NCI-H1092 (cell line): ENCODE measurements at places on chromosomes 7 and 10.
A peak's percentile ranks its signal among the peaks of the same experiment; 100 is the strongest.

- no peak for DNase-seq
Measured at GRCh38 chr7:129707910-129708499, 96.5 kb downstream of the NRF1 start.

- DNase-seq, result no peak
Measured at GRCh38 chr10:129322933-129323820, 143.9 kb upstream of the MGMT start.

- DNase-seq, result no peak
Measured at GRCh38 chr10:126663880-126664279, 6.6 kb downstream of the C10orf90 start.

DNA sequence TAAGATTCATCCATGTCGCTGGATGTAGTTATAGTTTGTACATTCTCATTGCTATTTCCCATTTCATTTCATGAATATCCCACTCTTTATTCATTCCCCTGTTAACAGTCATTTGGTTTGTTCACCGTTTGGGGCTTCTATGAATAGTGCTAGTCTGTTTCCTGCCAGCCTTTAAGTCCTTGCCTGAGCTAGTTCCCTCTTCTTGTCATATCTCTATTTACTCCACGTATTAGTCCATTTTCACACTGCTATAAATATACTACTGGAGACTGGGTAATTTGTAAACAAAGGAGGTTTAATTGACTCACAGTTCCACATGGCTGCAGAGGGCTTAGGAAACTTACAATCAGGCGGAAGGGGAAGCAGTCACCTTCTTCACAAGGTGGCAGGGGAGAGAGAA, 56.2 kb downstream of the PLCE1 start:
- DNase-seq, result no peak

- DNase-seq, result no peak
Measured at GRCh38 chr7:42174391-42174912, 62.6 kb downstream of the GLI3 start.

- no peak for DNase-seq
Measured at GRCh38 chr7:128123291-128124037, 92.2 kb upstream of the LRRC4 start.

DNA sequence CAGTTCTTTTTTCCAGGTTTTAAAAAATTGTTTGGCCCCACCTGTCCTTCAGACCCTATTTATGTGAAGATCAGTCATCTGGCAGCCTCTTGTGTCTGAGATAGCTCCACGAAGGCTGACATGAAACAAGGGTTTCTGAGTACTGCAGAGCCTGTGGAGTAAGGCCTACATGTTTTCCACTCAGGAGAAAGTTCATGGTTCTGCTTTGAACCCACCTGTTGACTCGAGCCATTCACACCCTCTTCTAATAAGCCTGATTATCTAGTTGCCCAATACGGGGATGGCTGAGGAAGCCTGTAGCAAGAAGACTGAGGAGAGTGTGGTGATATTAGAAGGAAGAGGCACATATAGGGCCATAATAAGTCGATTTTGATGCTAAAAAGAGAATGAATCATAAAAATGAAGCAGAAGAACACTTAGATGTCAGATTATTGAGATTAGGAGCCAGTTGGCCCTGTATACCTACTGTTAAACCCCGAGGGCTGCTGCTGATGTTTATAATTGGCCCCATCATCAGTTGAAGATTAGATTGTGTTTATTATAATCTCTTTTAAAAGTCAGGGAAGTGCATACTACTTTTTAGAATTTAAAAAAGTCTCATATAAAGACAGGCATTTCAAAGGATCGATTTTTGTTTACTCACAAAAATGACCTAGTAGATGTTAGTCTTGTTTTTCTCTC, 109.4 kb downstream of the CDK14 start:
- no peak for DNase-seq

DNA sequence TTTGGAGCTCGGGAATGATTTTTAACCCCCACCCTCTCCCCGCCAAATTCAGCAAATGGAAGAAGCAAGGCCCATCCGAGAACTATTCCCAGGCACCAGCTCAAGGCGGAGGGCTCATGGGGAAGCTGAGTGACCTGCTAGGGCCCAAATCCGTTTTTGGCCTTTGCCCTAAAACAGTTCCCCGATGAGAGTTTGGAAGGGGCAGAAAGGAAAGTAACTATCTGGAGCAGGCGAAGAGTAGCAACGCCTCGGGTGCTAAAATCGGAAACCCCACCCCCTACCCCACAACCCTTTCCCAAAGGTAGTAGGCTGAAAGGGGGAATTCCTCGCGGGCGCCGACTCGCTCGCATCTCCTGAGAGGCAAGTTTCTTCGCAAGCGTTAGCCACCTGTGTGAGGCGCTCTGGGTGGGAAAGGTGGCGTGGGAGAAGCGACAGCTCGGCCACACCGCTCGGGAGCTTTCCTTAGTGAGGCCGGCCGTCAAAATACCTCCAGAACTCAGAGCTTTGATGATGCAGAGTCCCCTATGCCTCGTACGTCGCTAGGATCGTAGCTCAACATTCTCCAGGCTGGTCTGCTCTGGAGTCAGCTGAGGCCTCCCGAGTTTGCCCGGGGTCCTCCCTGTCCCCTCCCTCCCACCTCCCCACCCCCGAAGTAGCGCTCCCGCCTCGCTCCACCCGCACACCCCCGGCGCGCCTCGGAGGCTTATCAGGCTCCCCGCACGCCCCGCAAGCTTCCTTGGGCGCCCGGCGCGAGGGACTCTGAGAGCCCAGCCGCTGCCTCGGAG, 642 bp upstream of the PRKG1 start:
- DNase-seq, result no peak

DNA sequence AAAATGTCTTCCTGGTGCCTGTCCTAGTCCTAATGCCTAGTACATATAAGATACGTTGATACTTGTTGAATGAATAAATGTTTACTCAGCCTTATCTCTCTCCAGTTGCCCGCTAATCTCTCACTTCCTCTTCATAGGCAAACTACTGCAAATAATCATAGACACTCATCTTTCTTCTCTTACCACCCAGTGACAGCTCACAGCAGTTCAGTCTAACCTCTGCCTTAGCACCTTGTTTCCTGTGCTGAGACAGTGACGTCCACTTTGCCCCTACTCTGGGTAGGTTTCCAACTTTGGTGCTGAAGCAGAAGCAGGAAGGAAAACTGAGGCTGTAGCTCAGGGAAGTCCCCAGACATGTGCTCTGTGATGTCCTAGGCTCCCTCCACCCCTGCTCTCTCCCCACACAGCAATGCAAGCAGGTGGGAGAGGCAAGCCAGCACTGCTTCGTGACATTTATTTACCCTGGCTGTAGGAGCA, 45.5 kb upstream of the RHOBTB1 start:
- no peak for DNase-seq

GRCh38 chr7:81684514-81685269, 85.2 kb downstream of the HGF start:
- peak; percentile 85 for DNase-seq

DNA sequence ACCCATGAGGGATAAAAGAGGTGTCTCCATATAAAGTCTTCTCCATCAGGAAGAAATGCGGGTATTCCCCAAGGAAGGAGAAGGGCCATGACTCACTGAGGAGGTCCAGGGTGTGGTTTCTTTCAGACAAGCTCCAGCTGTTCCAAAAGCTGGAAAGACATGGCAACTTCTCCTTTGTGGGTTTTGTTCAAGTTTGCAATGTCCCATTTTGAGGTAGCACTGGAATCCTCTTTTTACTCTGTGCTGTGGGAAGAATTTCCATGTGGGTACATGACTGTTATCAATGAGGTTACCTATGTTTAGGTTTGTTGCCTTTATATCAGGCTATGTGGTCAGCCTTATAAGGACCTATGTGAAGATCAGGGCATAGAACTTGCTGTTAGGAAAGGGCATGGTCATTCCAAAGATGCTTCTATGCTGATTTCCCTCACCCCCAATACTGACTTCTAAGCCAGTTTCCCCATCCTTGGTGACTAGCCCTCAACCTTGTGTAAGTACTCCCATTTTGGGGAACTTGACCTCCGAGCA, 697.5 kb downstream of the INHBA start:
- no peak for DNase-seq

GRCh38 chr7:88638583-88638982, 120.9 kb upstream of the ZNF804B start:
- no peak for DNase-seq

GRCh38 chr7:51045319-51046102, 262.8 kb upstream of the GRB10 start:
- DNase-seq, result no peak

- DNase-seq, result no peak
Measured at GRCh38 chr7:141301544-141301943, 227.7 kb downstream of the TMEM178B start.

DNA sequence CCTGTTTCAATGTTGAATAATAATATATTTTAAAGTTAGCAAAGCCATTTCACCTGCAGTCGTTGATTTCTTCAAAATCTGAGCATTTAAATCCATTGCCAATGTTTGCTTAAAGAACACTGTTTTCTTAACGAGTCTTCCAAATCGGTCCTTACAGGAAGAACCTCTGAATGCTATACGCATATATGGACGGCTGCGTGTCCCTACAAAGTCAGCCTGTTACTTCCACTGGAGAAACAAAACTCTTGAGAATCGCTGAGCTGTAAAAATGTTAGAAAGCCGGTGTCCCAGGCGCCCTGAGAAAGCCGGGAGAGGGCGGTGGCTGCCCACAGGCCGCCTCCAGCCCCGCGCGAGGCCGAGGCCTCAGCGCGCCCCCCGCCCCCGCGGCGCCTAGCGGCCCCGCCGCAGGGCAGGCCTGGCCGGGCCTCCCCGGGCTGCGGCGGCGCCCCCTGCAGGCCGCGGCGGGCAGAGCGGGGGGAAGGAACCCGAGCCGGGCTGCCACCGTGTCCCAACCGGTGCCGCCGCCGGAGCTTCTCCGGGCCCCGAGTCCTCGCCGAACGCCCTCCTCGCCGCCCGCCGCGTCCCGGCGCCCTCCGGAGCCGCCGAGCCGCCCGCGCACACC, at the start of gene FHIP2A:
TSS of gene FHIP2A (plus strand) at position 488 of the 622 bp plus-strand sequence. CDS start 299 bp downstream, outside the sequence.
- DNase-seq, result peak; percentile 24

DNA sequence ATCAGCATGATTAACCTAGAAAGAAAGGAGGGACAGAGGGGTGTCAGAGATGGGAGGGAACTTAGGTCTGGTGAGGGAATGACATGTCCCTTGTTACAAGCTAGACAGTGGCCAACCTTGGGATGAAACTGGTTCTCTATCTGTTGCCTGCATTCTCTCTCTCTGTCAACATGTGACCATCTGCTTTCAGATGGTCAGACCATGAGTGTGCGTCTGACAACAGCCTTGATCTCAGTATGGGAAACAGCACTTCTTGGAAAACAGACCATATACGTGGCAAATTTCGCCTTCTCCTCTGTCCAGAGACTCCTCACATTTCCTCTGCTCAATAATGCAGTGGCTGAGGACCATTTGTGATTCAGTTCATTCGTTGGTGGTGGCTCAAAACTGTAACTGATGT, 845.9 kb downstream of the TYW1 start:
- DNase-seq, result no peak

GRCh38 chr7:70477036-70478010, 654.6 kb upstream of the GALNT17 start:
- DNase-seq, result no peak

GRCh38 chr10:119737823-119738222, 12.0 kb downstream of the INPP5F start:
- DNase-seq, result no peak

DNA sequence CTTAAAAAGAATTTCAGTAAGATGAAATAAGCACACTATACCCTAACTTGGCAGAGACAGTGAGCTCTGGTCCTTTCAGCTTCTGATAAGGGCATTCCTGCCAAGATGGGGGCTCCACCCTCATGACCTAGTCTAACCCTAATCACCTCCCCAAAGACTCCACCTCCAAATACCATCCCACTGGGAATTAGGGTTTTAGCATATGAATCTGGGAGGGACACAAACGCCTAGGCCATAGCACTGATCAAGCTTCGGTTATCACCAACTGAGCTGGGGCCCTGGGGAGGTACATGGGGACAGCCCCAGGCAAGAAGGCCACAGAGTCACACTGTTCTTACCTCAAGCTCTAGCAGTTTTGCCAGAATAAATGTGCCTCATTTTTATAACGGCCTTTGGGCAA, 31.4 kb downstream of the PALS2 start:
- DNase-seq, result no peak

GRCh38 chr10:132654708-132655661, 117.4 kb downstream of the INPP5A start:
- peak; percentile 36 for DNase-seq

DNA sequence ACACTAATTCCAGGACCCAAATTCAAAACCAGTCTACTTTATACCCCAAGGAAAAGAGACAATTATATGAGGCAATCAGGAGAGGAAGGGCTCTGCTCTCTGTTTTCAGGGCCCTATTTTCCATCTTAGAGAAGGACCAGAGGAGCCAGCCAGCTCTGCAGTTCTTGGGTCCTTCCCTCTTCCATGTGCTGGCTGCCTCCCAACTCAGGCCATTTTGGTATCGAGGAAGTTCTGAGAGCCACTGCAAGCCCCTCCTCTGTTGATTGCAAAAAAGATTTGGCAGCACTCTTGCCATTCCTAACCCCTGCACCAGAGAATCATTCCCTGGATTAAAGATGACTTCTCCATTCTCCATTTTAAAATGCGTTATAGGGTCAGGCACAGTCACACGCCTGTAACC, 151.2 kb downstream of the AOAH start:
- DNase-seq, result no peak

DNA sequence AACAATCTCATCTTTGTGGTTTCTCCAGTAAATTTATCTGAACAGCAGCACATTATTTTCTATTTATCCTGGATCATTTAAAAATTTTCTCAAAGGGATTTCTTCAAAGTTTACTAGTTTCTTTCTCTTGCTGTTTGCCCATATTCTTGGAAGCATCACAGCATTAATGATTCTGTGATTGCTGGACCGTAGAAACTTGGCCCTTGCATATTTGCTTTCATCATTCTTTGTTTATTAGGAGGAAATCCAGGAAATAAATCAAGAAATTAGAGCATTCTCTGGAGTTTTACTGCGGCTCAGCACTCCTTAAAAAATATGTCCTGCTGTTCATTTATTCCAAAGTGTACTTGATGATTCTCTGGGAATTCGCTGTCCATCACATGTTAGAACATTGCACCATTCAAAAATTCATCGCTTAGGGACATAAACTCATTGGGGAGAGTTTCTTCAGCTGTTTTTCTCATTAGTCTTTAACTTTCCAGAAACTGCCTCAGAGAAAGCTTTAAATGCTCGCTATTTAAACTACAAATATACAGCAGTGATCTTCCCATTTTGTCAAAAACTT, 264.0 kb upstream of the CDC14C start:
- no peak for DNase-seq

- DNase-seq, result no peak
Measured at GRCh38 chr7:30994206-30995100, 30.7 kb downstream of the GHRHR start.

GRCh38 chr7:86339051-86339450, 304.7 kb upstream of the GRM3 start:
- DNase-seq, result no peak

DNA sequence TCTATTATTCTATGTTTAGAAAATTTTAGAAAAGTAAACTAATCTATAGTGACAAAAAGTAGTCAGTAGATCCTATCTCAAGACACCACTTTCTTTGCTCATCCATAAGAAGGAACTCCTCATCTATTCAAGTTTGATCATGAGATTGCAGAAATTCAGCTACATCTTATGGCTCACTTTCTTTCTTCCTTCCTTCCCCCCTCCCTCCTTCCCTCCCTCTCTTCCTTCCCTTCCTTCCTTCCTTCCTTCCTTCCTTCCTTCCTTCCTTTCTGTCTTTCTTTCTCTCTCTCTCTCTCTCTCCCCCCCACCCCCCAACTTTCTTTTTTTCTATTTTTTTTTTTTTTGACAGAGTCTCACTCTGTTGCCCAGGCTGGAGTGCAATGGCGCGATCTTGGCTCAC, 35.3 kb upstream of the SRPK2 start:
- DNase-seq, result no peak

- peak; percentile 85 for DNase-seq
Measured at GRCh38 chr7:98617051-98617959, at the start of gene NPTX2. Gene NPTX2 (plus strand): TSS chr7:98617285. CDS start chr7:98617462, 177 bp downstream.
